ENCODE measurements at places on chromosomes 16 and 17.
A peak's percentile ranks its signal among the peaks of the same experiment; 100 is the strongest.

- DNase-seq: no peak
Measured at GRCh38 chr16:11686713-11687380, 18.6 kb downstream of the SNN start.

DNA sequence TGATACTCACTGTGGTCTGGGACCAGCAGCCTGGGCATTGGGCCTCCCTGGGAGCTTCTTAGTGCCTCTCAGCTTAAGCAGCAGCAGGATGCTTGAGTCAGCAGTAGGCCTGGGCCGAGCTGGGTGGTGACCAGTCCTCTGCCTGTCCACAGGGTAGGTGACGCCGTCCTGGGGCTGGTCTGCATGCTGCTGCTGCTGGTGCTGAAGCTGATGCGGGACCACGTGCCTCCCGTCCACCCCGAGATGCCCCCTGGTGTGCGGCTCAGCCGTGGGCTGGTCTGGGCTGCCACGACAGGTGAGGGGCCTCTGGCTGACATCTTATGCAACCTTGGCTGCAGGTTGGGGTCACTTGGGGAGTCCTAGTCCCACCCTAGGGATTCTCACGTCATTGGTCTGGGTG is 7.4 kb downstream of the SLC26A11 start:
- no peak for DNase-seq

DNA sequence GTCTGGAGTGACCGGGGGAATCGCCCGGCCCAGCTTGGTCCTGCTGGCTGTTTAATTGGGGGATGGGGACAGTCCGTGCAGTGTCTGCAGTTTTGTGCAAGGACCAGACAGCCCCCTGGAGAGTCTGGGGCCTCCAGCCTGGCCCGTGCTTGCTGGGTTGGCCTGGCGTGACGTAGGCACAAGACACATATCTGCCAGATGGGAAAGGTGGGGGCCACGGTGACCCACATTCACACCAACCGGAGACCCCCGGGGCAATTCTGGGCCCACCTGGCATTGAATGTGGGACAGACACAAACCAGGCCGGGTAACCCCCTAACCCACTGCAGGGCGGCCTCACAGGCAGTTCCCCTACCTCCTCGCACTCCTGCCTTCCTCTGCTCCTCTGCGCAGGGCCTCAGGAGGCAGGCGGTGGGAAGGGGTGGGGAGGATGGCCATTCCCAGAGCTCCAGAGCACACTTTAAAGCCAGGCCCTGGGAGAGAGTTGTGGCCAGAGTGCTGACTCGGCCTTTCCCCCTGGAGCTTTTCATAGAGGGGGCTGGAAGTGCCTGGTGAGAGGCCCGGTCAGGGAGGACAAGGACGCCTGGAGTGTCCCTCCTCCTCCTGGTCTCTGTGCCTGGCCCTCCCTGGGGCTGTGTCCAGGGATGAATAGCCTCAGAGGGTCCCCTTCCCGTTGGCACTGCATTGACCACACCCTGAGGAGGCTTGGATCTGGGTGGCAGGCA is 1.5 kb downstream of the MRC2 start:
- no peak for DNase-seq

- DNase-seq: no peak
Measured at GRCh38 chr16:29139261-29139802, 154.5 kb downstream of the LAT start.

- no peak for DNase-seq
Measured at GRCh38 chr17:77266891-77267341, 126.1 kb downstream of the SEC14L1 start.

GRCh38 chr17:55377671-55378275 is 43.9 kb downstream of the MMD start:
- DNase-seq: no peak

DNA sequence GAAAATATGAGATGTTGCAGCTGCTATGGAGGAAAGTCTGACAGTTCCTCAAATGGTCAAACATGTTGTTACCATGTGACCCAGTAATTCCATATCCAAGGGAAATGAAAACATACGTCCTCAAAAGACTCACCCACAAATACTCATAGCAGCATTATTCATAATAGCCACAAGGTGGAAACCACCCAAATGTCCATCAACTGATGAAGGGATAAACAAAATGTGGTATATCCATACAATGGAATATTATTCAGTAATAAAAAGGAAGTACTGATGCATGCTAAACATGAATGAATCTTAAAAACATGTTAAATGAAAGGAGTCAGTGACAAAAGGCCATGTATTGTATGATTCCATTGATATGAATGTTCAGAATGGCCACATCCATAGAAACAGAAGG is 140.2 kb downstream of the PITPNC1 start:
- no peak for DNase-seq

DNA sequence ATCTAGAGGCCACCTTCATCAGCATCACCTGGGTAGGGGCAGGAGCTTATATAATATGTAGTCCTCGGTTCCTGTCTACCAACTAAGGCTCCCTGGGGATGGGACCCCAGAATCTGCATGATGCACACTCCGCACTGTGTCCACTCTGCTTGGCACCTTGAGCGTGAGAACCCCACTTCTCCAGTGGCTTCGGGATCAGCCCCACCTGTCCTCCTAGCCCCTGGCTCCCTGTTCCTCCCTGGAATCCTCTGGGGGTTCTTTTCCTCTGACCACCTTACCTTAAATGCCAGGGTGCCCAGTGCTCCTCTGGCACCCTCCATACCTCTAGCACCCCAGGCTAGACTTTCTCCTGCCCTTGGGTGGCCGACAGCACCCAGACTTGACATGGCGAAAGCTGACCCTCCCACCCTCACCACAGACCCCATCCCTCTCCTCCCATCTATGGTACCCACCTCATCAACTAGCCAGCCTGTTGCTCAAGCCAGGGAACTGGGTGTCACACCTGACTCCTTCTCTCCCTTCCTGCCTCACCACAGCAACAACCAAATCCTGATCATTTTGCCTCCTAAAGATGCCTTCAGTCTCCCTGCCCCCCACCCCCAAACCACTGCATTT is 2.8 kb upstream of the NXPH3 start:
- DNase-seq: no peak

GRCh38 chr16:81756615-81757356 is 22.3 kb upstream of the PLCG2 start:
- no peak for DNase-seq

DNA sequence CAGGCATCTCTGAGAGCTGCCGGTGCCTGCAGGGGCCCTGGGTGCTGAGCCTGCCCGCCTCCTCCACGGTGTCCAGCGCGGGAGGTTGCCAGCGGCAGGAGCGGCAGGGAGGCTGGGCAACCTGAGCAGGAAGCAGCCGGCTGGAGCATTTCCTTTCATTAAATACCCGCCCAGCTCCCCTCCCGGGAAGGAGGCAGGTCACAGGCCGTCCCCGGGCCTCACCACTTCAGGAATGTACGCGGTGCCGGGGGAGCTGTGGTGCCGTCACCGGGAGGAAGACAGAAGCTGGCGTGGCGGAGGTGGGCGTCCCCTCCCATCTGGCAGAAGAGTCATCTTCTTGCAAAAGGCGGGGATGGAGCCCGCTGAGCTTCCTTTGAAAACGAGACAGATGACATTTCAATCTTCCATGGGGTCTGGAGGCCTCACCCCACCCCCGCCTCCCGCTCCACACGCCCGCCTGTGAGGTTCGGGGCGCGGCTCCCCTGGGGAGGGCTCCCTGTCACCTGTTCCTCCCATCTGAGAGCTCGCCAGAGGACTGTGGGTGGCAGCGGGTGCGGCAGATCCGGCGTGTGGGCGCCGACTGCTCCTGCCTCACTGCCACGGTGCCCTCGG is 16.0 kb downstream of the SOX8 start:
- no peak for DNase-seq

DNA sequence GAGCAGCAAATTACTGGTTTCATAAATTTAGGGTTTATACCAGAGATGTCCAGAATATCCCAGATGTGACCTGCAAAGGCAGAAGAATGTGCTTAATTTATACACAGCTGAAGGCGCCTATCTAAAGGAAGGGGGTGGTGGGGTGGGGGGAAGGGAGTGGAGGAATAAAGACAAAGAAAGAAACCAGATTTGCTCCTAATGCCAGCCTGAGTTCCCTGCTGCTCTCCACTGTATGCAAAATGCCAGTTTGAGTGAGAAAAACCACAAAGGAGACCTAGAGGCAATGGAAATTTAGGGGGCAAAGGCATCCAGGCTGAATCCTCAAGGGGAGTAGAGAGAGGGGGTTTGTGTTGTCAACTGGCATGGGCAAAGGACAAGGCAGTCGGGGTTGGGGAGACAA is 161.5 kb upstream of the TOX3 start:
- DNase-seq: no peak

DNA sequence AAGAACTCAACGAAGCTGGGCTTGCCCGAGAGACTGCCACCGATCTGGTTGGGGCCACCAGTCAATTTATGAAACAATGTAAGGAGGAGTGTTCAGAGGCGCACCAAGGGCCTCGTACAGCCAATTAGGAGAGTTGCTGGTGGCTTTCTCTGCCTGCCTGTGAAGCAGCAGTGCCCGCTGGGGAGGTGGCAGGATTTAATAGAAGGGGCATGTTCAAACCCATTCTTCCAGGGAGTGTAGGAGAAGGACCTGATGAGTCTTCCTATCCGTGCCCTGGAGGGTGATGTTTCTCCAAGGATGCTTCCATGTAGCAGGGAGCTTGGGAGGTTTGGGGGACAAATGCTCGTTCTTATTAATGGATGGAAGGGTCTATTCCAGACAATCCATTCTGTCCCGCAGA is 178.4 kb downstream of the CCDC182 start:
- no peak for DNase-seq

- DNase-seq: no peak
Measured at GRCh38 chr16:25172831-25173230, 43.9 kb upstream of the AQP8 start.

DNA sequence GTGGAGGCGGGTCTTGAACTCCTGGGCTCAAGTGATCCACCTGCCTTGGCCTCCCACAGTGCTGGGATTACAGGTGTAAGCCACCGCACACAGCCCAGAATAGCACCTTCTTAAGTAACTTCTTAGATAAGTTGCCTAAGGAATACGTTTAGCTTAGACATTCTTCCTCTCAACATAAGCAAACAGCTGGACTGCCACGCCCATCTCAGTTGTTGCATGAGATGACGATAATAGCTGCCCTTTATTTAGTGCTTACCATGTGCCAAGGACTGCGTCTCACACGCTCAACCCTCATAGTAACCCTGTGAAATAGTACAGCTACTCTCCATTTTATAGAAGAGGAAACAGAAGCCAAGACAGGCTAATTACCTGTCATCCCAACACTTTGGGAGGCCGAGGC is 11.8 kb downstream of the HASPIN start:
- no peak for DNase-seq

DNA sequence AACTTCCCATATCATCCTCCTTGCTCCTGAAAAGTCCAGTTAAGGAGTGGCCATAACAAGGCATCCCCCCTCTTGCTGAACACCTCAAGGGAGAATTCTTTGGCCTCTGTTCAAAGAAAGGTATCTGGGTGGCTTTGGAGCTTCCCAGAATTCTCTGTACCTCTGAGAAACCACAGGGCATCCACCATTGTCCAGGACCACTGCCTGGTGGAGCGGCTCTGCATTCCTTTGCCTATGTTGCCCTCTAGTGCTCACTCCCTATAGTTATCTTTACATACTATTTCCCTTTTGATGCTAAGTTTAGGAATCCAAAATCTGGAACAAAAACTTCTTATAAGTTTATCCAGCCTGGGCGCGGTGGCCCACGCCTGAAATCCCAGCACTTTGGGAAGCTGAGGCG is 30.3 kb downstream of the CHD9NB start:
- DNase-seq: peak; percentile 34

DNA sequence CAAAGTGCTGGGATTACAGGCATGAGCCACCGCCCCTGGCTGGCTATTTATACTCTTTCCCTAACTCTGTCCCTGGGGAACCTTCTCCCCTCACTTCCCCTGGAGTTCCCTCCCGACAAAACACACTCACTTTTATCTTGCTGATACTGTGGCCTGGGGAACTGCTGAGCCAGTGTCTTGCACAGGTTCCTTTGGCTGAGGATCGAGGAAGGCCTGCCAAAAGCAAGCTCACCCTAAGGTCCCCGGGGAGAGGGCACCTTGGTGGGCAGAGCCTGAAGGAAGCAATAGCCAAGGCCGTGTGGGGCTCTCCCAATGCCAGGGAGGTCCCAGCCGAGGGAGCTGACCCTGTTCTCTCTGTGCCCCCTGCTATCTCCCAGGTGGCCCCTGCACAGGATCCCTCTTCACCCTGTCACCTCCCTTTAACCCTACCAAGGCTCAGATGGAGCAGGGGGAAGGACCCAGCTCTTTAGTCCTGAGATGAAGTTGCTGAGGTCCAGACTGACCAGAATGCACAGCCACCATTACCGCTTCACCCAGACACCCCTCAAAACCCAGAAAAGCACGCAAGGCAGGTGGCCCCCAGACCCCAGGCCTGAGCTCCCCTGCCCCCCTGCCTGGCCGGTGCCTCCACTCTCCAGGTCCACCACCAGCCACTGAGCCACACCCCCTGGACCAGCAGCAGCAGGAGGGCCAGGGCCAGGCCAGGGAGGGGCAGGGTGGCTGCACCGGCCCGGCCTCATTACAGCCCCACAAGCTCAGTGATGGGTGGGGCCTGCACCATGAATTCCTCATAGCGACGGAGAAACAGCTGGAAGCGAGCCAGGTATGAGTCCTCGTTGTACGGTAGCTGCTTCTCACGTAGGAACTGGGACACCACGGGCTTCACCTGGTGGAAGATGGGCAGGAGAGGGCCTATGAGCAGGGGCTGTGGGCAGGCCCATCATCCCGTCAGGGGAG is 5.1 kb upstream of the FDXR start:
- peak; percentile 85 for DNase-seq

DNA sequence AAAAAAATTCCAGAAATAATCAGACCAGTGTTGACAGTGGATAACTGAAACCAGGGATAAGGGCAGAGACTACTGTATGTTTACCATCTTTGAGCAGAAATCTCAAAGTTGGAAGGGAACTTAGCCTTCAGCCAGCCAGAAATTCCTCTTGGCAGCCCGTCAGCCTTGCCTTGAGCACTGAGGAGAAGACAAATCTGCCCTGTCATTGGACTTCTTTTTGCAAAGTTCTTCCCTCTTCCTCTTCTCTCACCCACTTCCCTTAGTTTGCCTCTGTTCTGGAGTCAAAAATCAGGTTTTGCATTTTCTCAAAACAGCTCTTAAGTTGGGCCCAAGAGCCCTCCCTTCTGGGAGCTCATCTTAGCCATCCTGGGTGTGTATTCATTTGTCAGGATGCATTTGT is 6.2 kb downstream of the TUFM start:
- no peak for DNase-seq

GRCh38 chr17:37089956-37090355 is 141.2 kb downstream of the AATF start:
- DNase-seq: no peak

DNA sequence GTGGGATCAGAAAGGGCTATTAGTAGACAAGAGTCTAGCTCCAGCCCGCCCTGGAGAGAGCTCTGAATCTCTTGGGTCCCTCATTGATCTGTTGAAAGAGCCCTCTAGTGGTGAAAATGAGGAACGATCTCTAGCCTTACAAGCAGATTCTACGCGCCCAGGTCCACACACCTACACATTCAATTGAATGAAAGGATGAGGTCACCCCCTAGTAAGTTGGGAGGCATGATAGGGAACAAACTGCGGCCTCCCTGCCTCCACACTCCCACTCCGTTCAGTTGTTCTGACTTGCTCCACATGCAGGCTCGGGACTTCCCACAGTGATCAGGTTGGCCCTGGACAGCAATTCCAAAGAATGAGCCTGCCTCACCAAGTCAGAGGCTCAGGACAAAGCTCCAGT is 2.9 kb upstream of the CACNG3 start:
- no peak for DNase-seq

Measured in colonic mucosa (tissue), 4 donors.